ENCODE measurements at places on chromosomes 4 and X. TPM values are rescaled to one million over a fixed set of nuclear protein-coding genes. Genes with fewer than 3 reads are reported as not detected.

The CABS1 gene
- not detected for total RNA-seq

The PLP1 gene
- total RNA-seq, result 0.26 TPM

The GYG2 gene
- total RNA-seq, result 2.6 TPM

The DDX3X gene
- total RNA-seq, result 170 TPM

The BEND4 gene
- not detected for total RNA-seq

The CPLX1 gene
- not detected for total RNA-seq

The GLRA3 gene
- not detected for total RNA-seq

The SNX12 gene
- total RNA-seq, result 65.1 TPM

The MTHFD2L gene
- total RNA-seq, result 9.2 TPM

The SRP72 gene
- 111 TPM for total RNA-seq

The STOX2 gene
- total RNA-seq, result 1.1 TPM

The AFF2 gene
- 0.79 TPM for total RNA-seq

Data from bronchial smooth muscle cell (primary cell).